AG04450 (cell line): ENCODE measurements at places on chromosomes 7 and 10.

- peak; percentile 98 for DNase-seq
Measured at GRCh38 chr10:4241724-4242345, 456.8 kb upstream of the KLF6 start.

DNA sequence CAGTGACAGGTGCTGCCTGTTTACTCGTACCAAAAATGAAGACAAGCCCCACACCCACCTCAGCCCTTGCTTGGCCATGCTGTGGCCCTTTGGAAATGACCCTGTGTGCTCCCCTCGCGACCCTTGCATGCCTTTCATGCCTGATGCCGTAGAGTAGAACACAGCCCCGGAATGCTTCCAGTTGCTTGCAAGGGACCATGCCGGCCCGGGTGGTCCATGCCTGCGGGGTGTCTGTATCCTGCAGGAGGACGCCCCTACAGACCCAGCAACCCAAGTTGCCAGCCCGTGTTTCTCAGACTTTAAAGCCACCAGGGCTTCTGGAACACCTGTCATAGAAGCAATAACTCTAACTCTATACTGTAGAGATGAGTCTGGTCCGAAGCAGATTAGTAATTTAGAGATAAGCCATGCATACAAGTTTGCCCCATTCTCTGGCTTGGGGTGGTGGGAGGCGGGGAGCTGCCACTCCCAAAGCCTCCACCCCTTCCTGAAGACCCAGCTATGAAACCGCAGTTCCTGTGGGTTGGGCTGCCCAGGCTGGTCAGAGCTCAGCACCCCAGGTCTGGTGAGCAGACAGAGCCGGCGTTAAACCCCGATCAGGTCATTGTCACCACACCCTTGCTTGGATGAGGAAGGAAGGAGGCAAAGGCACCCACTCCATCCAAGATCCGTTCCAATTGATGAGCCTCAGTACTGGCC lies 143.5 kb downstream of the ADCY1 start:
- no peak for DNase-seq

DNA sequence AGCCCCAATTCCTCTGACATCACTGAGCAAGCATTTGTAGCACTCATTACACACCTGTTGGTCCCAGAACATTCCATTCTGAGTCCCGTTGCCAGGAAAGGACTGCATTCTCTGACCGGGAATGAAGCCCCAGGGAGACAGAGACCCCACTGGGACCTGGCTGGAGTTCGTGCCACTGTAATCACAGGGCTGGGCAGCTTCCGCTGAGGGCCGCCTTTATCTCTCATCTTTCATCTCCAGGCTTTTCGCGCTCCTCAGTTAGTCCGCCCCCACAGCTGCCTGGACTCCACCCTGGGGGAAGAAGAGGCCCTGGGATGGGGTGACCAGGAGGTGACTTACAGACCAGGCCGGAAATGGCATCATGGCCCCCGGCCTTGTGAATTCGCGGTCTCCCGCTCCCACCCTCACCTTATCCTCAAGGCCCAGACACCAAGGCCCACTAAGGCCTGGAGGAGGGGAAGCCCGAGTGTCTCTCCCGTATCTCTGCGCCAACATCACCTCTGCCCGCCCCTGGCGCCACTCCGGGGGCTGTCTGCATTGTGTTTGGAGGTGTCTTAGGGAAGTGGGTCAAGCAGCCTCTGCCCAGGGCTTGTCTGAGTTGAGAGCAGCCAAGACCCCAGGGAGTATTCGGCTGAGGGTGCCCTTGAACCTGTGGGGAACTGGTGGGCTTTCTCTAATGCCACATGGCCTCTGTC lies 75.4 kb downstream of the PROSER2 start:
- peak; percentile 7 for DNase-seq

- no peak for DNase-seq
Measured at GRCh38 chr7:16091701-16092310, 329.5 kb downstream of the CRPPA start.

DNA sequence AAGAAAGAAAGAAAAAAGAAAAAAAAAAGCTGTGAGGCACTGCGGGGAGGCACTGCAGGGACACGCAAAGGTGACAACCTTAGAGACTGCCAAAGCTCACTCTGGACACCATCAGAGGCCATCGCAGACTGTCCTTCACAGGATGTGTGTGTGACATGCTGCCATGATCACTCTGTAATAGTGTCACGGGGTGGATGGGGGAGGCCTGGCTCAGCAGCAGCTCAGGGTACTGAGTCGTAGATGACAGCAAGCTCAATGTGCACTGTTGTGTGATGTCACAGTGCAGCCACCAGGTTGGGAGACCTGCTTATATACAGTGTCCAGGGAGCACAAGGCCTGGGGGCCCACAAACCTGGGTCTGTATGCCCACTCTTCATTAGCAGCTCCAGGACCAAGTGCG lies 83.3 kb downstream of the SLIT1 start:
- no peak for DNase-seq

GRCh38 chr10:27911539-27911938 lies 87.3 kb downstream of the ODAD2 start:
- DNase-seq, result no peak

DNA sequence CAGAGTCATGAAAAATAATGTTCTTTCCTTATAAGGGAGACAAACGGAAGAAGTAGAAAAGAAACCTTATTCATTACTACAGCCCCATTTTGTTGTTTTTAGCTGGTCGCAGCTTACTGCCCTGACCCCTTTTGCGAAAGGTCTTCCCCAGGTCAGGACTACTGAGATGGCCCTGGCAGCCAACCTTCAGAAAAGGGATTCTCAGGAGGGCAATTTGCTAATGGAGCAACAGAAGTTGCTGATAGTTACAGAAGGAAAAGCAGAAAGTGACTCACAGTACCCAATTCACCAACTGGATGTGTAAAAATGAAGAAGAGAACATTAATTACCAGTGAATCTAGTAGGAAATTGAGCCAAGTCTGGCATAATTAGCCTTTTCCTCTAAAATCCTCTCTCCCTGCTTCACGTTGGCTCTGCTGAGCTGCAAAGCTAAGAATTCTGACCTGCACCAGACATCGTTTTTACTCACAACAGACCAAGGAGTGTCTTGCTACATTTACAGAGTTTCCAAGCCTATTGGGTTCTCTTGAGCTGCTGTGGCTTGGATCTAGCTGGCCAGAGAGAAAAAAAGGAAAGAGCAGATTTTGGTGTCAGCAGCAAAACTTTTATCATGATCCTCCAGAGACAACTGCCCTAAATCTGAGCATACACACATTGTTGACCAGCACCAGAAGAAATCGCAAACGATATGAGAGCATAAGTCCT lies 499.9 kb upstream of the FZD8 start:
- no peak for DNase-seq

GRCh38 chr10:100887761-100888296 lies 24.9 kb upstream of the SLF2 start:
- no peak for DNase-seq

- no peak for DNase-seq
Measured at GRCh38 chr7:8044761-8045430, 76.3 kb downstream of the GLCCI1 start.

GRCh38 chr7:139159900-139160675 lies 50.6 kb upstream of the ZC3HAV1 start:
- DNase-seq, result no peak

- DNase-seq, result no peak
Measured at GRCh38 chr7:24119852-24120251, 164.1 kb upstream of the NPY start.

DNA sequence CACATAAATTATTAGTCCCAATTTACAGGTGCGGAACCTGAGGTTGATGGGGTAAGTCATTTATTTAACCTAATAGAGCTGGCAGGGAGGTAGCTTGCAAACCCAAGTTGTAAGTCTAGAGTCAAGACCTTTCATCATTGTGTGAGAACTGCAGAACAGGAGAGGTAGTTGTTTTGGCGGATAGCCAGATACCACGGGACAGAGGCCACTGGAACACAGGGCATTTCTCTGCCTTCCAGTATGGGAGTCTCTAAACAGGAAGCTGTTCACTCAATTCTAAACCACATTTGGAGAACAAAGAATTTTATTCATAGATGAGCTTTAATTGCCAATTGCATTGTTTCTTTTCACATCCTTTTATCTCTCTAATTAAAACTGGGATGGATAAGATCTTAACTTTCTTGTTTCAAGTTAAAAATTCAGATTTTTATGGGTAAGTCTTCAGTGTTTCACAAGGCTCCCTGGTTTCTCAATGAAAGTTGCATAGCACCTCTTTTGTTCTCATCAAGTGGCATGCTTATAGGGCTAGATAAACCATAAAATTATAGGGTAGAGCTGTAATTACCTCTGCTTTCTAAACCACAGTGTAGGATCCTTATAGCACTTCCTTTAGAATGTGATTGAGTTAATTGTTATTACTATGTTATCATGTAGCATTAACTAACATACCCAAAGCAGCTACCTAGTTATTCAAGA lies 489.0 kb downstream of the GATA3 start:
- no peak for DNase-seq

GRCh38 chr7:99308461-99309074 lies 17.1 kb upstream of the ARPC1A start:
- DNase-seq, result no peak

DNA sequence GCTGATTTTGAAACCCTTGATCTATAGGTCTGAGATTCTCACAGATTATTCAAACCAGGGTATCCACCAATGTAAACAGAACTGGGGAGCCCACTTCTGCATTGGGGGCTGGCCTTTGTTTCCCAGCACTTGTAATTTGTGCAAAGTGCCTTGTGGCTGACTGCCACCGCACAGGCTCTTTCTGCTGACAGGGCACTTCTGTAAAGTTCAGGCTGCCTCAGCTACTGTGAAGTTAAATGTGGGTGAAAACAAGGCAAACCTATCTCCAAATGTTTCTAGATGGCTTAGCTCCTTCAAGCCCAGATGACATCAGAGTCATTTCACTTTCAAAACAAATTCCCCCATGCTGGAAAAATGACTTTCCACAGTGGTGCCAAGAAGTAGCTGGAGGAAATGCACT lies 54.7 kb downstream of the GRID1 start:
- DNase-seq, result no peak

DNA sequence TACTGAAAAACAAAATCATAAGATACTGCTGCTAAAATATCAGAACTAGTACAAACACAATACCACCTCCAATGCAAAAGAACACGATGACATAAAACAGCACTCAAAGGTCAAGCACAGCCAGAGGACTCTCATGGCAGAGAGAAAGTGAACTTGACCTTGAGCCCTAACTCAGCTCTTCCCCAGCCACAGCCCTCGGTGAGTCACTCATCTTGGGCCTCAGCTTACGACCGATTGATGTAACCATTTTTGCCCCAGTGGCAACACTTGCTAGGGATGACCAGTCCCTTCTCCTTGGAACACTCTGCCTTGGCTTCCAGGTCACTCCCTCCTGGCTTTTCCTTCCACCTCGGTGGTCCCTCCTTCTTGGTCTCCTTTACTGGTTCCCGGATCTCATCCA lies 77.8 kb downstream of the JAZF1 start:
- DNase-seq, result no peak

- no peak for DNase-seq
Measured at GRCh38 chr10:95097805-95098204, 28.5 kb upstream of the CYP2C8 start.

GRCh38 chr10:79146611-79147130 lies 77.9 kb downstream of the ZMIZ1 start:
- no peak for DNase-seq

DNA sequence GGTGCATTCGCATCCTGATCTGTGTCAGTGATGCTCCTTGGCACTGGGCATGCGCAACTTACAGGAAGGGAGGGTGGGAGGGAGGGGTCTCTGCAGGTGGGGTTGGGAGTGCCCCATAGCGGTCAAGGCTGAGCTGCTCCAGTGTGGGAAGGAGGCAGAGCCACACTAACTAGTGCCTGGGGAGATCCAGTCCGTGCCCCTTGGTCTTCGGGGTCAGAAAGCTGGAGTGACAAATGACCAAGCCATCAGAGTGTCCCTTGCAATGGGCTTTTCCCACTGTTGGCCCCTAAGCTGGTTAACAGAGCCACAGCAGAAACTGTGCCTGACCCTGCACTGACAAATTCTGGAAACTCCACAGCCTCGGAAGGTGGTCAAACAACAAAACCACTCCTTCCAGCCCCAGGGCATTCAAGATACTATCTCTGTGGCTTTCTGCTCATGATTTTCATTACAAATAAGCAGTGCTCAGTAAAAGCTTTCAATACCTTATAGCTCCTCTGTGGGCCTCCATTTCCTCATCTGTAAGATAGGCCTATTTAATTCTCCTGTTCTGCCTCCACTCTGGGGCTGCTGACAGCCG lies 138.1 kb upstream of the UNC5B start:
- DNase-seq, result no peak

DNA sequence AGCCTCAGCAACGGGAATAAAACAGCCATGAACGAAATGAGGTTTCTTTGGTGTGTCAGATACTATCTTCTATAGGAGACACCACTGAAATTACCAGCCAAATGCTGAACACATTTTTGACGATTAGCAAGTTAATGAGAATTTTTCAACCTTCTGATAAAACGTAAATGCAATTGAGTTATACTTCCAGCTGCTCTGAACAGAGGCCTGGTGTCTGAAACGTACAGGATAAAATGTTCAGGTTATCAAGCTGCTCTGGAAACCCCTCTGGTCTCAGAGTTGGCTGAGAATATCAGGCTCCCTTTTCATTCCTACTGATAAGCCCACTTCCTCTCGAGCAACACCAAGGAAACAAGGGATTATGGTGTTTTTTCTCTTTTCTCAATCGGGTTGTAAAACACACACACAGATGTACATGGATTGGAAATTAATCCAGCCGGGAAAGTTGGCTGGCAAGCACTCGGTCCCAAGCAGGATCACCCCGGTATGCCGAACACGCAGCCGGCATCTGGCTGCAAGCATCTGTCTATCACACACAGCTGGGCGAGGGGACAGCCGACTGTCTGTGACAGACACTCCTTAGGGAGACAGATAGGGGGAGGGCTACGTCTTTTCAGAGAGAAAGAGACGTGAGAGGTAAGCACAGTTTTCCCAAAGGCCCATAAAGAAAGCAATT lies 171.8 kb downstream of the PRKAG2 start:
- DNase-seq, result no peak

- no peak for DNase-seq
Measured at GRCh38 chr7:47093320-47094234, 488.3 kb downstream of the TNS3 start.

DNA sequence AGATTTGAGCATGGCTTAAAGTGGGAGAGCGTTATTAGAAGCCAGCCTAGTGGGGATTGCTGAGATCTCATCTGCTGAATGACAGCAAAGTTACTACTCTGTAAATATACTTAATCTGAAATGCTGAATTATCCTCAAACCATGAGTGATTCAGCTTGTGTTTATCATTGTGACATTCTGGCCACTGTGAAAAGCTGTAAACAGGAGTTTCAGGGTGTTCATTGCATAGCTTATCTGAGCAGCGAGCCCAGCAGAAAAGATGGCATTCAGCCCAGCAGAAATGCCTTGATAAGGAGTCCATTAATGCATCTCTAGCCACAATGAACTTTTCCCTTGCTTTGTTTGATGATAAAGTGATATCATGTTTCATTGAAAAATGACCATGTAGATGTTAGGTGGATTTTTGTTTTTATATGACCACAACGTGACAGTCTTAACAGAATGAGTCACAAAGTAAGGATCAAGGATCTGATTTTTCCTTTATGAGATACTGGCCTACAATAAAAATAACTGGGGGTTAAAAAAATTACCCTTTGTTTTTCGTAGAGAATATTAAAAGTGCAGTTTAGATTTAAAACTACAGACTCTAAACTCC lies 7.8 kb downstream of the TES start:
- DNase-seq, result peak; percentile 85
